ENCODE measurements at places on chromosomes 6 and 20.

GRCh38 chr6:146968041-146968760 is 236.0 kb upstream of the STXBP5 start:
- peak; percentile 96 for DNase-seq

DNA sequence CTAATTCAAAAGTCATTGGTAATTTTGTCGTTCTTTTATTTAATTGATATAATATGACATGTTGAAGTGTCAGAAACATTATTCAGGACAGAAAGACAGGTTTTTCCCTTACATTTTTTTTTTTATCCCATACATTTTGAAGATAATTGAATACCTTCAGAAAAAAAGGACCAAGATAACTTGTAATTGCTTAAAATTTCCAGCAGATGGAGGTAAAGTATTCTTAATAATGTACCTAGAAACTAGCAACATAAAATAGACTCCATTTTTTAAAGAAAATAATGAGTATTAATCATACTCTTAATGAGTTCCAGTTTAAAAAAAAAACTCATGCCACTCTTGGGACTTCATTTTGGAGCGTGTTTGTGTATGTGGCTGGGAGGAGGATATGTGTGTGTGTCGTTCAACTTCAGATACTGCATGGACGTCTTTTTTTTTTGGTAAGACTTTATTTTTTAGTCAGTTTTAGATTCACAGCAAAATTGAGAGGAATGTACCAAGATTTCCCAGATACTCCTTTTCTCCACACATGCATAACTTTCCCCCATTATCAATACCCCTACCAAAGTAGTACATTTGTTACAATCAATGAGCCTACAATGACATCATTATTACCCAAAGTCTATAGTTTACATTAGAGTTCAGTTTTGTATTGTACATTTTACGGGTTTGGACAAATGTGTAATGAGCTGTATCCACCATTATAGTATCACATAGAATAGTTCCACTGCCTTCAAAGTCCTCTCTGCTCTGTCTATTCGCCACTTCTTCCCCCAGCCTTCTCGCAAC is 79.4 kb downstream of the ROS1 start:
- peak; percentile 80 for DNase-seq

DNA sequence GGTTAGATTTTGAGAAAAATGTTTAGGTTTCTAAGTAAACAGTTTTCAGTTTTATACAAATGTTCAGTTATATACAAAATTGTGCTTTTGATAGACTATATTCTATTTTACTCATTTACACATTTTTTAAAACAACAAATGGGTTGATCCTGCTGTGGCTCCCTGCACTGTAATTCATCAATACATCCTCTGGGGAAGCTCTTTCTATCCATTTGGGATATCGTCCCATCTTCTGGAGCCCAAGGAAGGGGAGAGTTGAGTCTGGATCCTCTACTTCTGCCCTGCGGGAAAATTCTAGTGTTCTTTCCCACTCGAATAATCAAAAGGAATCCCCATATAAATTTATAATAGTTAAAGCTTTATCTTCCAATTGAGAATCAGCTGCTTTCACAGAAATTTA is 75.0 kb downstream of the SYCP2L start:
- no peak for DNase-seq

- peak; percentile 75 for DNase-seq
These were observed 140.1 kb upstream of the SNX9 start for GRCh38 chr6:157682856-157683481.

- DNase-seq: no peak
These were observed 41.2 kb upstream of the DOK5 start for GRCh38 chr20:54434196-54434595.
